ENCODE measurements at places on chromosomes 1 and 21. TPM values are rescaled to one million over a fixed set of nuclear protein-coding genes. Genes with fewer than 3 reads are reported as not detected.

PPFIA4 gene
- total RNA-seq: 1.1 TPM

DNA sequence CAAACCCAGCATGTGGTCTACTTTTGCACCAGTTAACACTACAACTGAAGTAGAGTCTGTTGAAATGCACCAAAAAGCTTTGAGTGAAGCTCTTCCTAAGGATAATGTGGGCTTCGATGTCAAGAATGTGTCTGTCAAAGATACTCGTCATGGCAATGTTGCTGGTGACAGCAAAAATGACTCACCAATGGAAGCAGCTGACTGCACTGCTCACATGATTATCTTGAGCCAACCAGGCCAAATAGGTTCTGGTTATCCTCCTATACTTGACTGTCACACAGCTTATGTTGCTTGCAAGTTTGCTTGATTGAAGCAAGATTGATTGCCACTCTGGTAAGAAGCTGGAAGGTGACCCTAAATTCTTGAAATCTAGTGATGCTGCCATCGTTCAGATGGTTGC is 85.2 kb downstream of the DENND1B start:
- no peak for DNase-seq

DNA sequence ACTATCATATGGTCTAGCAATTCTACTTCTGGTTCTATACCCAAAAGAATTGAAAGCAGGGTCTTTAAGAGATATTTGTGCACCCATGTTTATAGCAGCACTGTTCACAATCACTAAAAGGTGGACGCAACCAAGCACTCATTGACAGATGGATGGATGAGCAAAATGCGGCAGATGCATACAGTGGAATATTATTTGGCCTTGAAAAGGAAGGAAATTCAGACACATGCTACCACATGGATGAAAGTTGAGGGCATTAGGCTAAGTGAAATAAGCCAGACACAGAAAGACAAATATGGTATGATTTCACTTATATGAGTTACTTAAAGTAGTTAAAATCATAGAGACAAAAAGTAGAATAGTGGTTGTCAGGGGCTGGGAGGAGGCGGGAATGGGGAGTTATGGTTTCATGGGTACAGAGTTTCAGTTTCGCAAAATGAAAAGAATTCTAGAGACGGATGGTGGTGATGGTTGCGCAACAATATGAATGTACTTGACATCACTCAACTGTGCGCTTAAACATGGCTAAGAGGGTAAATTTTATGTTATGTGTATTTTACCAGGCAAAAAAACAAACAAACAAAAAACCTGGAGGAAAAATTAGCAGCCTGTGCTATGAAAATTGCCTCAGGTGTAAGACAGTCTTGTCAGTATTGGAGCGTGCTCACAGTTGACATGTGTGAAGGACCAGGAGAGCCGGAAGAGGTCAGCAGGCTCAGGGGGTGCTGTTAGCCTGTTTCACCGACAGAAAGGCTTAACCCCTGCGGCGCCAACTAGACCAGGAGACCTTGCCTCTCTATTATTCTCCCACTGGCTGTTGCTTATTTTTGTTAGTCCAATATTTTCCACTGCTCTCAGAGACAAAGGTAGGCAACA is 26.5 kb downstream of the CD247 start:
- DNase-seq: no peak

ZBTB8OS gene
- total RNA-seq: 25.9 TPM

CACNA1S gene
- not detected for total RNA-seq

DNA sequence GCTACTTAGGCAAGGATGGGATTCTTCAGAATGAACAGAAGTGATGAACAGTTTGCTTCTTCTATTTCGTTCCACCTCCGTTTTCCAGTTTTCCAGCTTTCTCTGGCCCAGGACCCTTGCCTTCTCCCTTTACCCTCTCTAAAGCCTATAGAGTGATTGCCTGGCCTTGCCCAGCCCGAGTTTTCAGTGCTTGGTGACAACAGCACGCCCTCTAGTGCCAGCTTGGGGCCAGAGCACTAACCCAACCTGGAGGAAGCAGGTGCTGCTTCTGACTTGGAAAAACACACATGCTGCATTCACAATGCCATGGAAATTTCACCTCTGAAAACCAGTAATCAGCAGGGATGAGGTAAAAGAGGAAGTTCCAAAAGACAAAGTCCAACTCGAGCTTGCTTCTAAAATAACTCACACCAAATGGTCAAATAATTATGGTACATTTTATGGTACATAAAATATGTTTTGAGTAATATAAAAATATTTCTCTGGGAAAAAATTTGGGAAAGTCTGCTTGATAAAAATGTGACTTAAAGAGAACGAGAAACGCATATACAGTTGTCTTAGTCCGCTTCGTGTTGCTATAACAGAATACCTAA is 26.1 kb downstream of the UBE2T start:
- peak; percentile 68 for DNase-seq

PTGS2 gene
- total RNA-seq: 0.11 TPM

- no peak for DNase-seq
These were observed 33.2 kb downstream of the PKP1 start for GRCh38 chr1:201316556-201316955.

F5 gene
- total RNA-seq: 0.28 TPM

KRTAP19-1 gene
- not detected for total RNA-seq

DDAH1 gene
- not detected for total RNA-seq

NPR1 gene
- not detected for total RNA-seq

GRCh38 chr1:216739793-216740192 is 16.6 kb upstream of the ESRRG start:
- DNase-seq: no peak

DNA sequence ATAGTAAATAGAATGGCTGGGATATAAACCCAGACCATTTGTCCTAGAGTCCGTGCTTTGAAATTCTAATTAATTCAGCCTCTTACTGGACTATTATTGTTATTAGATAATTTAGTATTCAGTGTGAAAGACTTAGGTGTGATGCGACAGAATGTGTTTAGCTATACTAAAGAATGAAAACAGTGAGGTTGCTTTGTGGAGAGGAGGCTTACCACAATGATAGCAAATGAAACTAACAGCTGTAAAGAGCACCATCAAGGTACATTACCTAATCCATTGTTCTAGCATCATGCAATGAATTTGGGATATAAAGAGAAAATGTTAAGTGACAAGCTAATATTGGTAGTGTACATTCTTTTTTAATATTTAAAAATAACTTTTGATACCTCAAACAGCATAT is 911.1 kb downstream of the KCNT2 start:
- DNase-seq: no peak

GRCh38 chr1:52662645-52663313 is 29.8 kb downstream of the SHISAL2A start:
- DNase-seq: no peak

AMY1C gene
- total RNA-seq: not detected

- no peak for DNase-seq
These were observed 24.4 kb downstream of the MRPL39 start for GRCh38 chr21:25582888-25583287.

GRCh38 chr1:184255560-184255959 is 131.3 kb upstream of the C1orf21 start:
- no peak for DNase-seq

DNA sequence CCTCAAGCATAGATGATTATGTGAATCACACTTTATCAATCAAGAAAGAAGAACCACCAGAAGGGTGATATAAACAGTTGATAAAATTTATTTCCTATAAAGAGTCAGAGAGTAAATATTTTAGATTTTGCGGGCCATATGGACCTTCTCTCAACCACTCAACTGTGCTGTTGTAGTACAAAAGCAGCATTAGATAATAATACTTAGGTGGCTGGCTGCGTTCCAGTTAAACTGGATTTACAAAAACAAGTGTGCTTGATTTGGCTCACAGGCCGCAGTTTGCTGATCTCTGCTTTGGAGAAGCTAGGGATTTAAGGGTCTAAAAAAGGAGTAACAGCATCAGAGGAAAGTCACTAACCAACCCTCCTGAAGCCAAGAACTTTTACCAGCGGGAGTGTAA is 1406.0 kb downstream of the KCNT2 start:
- DNase-seq: no peak

- DNase-seq: no peak
These were observed 6.4 kb downstream of the SNRPE start for GRCh38 chr1:203867802-203868201.

GRCh38 chr1:3501856-3502640 is 47.6 kb downstream of the ARHGEF16 start:
- no peak for DNase-seq

TRIM17 gene
- 1.1 TPM for total RNA-seq

CLDN17 gene
- total RNA-seq: not detected

DNA sequence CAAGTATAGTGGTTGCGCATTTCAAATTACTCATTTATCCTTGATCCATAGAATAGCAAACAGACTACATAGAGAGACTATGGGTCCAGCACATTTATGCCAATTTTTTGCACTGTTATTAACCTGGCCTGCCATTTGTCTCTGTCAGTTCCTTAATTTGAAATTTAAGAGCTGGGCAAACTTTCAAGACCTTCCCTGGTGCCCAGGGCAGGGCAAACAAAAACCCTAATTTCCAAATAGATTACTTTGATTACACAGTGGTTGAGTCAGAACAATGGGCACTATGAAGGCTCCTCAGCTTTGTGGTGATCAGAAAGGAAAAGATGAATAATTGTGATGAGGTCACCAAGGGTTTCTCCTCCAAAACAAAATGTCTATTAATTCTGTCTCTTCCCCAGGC is 80.6 kb downstream of the TNFSF18 start:
- no peak for DNase-seq

- no peak for DNase-seq
These were observed 17.0 kb downstream of the PAPPA2 start for GRCh38 chr1:176479971-176480370.

- DNase-seq: no peak
These were observed 251.9 kb downstream of the DPYD start for GRCh38 chr1:97668945-97669344.

- DNase-seq: no peak
These were observed 291.4 kb downstream of the LRRC40 start for GRCh38 chr1:69913977-69914376.

FCRL6 gene
- 5.6 TPM for total RNA-seq

AJAP1 gene
- total RNA-seq: 3.5 TPM

DNA sequence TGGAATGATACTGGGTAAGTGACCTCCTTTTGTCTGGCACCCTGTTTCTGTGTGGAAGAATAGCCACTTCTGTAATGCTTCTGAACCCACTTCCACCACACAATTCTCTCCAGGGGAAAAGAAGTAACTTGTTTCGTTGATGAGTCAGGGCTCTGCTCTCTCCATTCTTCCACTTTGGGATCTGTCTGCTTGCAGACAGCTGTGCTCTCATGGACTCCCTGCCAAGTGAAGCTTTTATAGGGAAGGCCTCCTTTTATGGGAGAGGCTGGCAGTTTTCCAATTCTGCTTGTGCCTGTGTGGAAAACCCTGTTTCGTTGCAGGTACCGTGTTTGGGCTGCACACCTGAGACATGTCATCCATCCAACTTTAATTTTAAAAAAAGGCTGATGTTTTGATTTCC is 130.7 kb downstream of the GIPC2 start:
- DNase-seq: no peak

- DNase-seq: no peak
These were observed 86.1 kb upstream of the S1PR1 start for GRCh38 chr1:101150670-101151069.

- no peak for DNase-seq
These were observed 256.6 kb downstream of the DYRK1A start for GRCh38 chr21:37623183-37623582.

DNA sequence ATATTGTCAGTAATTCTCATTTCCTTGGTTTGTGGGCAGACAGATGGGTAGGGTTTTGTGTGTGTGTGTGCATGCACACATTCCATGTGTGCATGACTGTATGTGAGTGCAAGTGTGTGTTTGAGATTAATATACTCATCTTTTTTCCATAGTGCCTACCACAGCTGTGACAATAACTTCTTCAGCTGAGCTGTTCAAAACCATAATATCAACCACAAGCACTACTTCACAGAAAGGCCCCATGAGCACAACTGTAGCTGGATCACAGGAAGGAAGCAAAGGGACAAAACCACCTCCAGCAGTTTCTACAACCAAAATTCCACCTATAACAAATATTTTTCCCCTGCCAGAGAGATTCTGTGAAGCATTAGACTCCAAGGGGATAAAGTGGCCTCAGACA is 149.3 kb downstream of the ADGRL2 start:
- DNase-seq: no peak

DNA sequence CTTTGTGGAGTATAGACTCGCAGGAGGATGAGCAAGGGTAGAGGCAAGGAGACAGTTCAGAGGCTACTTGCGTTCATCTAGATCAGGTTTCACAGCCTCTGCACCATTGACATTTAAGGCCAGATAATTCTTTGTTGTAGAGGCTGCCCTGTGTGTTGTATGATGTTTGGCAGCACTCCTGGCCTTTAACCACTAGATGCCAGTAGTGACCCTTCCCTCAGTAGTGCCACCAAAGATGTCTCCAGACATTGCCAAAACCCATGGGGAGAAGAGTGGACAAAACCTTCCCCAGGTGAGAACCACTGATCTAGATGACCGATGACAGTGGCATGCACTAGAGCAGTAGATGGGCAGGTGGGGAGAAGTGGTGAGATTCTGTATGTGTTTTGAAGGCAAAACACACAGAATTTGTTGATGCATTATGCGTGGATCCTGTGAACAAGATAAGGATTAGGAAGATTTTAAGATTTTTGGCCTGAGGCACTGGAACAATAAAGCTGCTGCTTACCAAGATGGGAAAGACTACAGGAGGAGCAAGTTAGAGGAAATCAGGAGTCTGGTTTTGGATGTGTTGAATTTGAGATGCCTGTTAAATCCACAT is 9.9 kb upstream of the COG2 start:
- no peak for DNase-seq

CCDC24 gene
- total RNA-seq: 0.33 TPM

DNA sequence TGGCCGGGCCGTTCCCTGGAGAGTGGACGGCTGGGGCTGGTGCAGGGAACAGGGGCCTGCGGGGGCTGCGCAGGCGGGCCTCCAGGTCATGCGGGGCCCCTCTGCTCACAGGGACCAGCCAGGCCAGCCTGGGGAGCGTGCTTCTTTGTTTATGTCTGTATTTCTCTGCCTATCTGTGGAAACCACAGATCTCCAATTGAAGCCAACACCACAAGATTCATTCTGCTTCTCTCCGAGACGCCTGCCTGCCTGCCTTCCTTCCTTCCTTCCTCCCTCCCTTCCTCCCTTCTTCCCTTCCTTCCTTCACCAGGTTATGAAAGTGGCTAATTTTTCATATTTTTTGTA is 39.9 kb upstream of the HMGN1 start:
- no peak for DNase-seq

PLCH2 gene
- 17.9 TPM for total RNA-seq

DNA sequence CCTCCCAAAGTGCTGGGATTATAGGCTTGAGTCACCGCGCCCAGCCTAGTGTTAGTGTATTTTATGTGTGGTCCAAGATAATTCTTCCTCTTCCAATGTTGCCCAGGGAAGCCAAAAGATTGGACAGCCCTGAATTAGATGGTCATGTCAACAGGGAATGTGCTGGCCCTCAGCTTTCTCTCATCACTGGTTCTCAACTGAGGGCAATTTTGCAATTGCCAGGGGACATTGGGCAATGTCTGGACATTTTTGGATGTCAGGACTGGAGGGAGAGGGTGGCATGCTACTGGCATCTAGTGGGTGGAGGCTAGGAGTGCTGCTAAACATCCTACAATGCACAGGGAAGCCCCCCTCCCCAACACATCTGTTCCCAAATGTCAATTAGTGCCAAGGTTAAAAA is 95.0 kb downstream of the LAMC2 start:
- no peak for DNase-seq

Data from CD8-positive, alpha-beta T cell (primary cell).